ENCODE measurements at places on chromosomes 5 and 9. TPM values are rescaled to one million over a fixed set of nuclear protein-coding genes. Genes with fewer than 3 reads are reported as not detected.

DNA sequence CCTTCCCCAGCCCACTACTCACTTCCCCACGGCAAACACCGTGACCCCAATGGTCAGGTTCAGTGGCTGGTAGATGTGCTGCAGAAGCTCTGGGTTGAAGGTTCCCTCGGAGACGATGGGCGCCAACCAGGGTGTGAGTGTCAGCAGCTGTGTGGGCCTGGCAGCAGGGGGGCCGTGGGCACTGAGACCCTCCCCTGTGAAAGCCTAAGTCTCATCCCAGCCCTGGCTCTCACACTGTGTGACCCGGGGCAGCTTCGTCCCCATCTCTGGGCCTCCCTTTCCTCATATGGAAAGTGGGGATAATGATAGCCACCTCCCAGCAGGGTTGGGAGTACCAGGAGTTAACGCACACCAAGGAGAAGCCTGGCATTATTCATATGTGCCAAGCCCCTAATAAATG is 8.6 kb downstream of the GBGT1 start:
- DNase-seq: no peak

DNA sequence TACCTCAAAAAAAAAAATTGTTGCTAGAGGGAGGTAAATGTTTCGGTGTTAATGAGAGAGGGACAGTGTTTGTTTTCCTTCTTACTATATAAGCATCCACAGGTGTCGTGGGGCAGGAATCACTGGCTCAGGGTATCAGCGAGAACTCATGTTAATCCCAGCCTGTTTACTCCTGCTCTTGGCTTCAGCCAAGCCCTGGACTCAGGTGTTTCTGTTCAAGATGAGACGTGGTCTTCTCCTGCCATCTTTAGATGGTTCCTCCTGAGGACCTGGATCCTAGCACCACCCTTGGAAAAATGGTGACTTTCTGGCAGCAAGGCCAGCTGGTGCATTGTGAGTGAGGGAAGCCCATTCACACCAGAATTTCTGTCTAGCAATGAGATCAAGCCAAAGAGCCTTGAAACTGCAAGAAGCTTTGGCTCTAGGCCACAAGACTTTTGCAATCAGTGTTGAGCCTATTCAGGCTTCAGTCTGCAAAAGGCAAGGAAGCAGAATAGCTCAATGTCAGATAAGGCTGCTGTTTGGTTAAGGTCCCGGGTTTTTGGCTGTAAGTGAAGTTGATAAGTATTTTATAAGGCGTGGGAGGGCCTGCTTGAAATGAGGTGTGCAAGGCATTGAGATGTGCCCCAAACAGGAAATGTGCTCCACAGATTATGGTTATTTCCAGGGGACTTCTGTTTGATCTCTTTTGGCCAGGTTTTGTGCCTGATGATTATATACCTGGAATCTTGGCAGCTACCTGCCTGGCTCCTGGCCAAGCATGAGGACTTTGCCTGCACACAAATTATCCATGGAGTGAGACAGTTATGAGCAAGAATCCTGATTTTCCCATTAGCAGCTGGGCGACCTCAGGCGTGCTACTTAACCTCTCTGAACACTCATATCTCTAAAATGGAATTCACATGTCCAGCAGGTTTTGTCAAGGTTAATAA is 99.8 kb downstream of the TENT4A start:
- DNase-seq: peak; percentile 36

- DNase-seq: no peak
These were observed 445.0 kb upstream of the KIF2A start for GRCh38 chr5:61860978-61861377.

DNA sequence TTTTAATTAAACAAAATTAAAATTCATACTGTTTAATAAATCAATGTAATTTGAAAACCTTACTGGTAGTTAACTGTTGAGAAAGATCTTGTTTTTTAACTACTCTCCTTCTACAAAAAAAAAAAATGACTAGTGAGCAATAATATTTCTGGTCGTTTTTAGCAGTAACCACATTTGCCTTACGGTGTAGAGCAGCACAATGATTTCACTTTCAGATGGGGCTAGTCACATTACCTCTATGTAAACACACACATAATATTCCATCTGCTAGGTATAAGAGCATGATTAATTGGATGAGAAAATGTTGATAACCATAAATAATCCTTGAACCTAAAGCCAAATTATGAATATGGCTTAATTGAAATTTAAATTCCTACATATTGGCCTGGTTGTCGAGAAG is 198.1 kb downstream of the CHSY3 start:
- DNase-seq: no peak

- DNase-seq: no peak
These were observed 90.3 kb upstream of the ZNF462 start for GRCh38 chr9:106772523-106773290.

DNA sequence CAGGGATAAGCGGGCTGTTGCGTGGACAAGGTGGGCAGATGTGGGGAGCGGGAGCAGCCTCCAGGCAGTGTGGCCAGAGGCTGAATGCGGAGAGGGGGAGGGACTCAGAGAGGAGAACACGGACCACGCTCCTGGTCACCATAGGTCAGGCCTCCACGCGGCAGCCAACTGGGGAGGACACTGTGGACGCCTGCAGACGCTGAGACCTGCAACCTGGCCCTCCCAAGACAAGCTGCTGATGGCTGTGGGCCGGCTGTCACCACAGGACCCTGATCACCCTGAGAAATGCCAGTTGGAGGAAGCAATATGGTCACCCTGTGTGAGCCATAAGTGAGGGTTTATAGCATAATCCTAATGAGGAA is 16.8 kb downstream of the LPCAT1 start:
- no peak for DNase-seq

Gene ALDH1A1
- total RNA-seq: 101 TPM

GRCh38 chr9:35609001-35609819 is 4.1 kb downstream of the TESK1 start:
- no peak for DNase-seq

GRCh38 chr5:82720213-82721086 is 356.7 kb downstream of the TMEM167A start:
- no peak for DNase-seq

- DNase-seq: no peak
These were observed 47.7 kb upstream of the RICTOR start for GRCh38 chr5:39121922-39122321.

Gene HTR4
- total RNA-seq: 7.8 TPM

DNA sequence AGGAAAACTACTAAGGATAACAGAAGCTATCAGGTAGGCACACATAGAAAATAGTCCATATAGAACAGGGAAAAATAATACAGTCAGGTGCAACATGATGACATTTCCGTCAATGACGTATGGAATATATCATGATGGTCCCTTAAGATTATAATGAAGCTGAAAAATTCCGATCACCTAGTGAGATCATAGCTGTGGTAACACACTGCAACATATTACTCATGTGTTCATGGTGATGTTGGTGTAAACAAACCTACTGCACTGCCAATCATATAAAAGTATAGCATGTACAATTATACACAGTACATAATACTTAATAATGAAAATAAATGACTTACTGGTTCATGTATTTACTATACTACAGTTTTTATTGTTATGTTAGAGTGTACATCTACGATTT is 60.0 kb downstream of the MEGF9 start:
- no peak for DNase-seq

Gene CDO1
- 70.7 TPM for total RNA-seq

- DNase-seq: no peak
These were observed 12.8 kb downstream of the NKD2 start for GRCh38 chr5:1021136-1021968.

DNA sequence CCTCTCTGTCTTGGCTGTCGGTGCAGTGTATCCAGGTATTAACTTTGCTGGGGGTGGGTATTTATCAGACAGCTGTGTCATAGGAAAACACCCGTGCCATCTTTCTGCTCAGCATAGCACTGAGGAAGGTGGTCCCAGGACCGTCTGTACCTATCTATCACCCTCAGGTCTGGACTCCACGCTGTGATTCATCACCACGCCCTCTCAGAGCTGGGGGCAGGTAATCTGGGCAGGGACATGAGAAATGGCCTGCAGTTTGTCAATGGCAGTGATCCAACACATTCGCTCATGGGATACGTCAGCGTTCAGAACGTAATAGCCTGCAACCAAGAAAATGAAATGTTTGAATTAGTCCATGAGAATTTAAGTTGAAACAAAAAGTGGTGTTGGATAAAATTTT is 151.6 kb upstream of the MAP1B start:
- no peak for DNase-seq

- DNase-seq: no peak
These were observed 57.7 kb downstream of the FGF10 start for GRCh38 chr5:44331471-44332050.

GRCh38 chr5:71892641-71893365 is 173.7 kb downstream of the CARTPT start:
- DNase-seq: no peak

Gene EQTN
- total RNA-seq: not detected

DNA sequence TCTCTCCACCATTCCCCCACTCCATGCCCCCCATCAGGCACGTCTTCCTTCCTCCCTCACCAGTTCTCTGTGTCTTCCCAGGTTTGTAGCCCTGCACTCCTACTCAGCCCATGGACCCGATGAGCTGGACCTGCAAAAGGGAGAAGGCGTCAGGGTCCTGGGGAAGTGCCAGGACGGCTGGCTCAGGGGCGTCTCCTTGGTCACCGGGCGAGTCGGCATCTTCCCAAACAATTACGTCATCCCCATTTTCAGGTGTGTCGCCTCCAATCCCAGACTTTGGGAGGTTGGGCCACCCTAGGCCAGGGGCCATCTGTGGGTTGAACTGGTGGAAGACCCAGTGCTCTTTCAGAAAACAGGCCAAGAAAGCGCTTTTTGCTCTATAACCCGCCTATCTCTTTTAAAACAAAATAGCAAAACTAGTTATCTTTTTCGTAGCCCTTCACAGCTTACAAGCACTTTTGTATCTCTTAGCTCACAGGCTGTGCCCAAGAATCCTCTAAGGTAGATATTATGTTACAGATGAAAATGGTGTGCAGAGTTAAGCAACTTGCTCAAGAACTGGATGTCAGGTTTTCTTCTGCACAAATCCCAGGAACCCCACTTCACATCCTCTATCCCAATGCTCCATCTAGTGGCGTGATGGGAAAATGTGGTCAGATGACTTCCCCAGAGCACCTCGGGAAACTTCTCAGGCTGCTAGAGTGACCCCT is 56.2 kb downstream of the PLAC8L1 start:
- DNase-seq: no peak

Gene KIF4B
- total RNA-seq: not detected

DNA sequence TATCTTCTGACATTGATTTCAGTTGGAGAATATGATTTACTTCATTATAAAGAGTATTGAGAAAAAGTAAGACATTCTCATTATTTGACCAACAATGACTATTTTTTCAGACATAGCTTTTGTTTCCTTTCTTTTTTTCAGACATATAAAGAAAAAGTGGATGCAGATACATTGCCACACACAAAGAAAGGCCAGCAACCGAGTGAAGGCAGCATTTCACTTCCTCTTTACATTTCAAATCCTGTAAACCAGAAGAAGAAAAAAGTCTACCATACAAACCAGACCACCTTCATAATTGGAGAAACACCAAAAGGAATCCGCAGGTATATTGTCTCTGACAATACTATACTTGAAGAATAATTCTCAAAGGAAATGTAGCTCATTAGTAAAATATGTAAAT is 128.9 kb downstream of the ERCC6L2 start:
- DNase-seq: no peak

Gene MVB12B
- total RNA-seq: 18.4 TPM

DNA sequence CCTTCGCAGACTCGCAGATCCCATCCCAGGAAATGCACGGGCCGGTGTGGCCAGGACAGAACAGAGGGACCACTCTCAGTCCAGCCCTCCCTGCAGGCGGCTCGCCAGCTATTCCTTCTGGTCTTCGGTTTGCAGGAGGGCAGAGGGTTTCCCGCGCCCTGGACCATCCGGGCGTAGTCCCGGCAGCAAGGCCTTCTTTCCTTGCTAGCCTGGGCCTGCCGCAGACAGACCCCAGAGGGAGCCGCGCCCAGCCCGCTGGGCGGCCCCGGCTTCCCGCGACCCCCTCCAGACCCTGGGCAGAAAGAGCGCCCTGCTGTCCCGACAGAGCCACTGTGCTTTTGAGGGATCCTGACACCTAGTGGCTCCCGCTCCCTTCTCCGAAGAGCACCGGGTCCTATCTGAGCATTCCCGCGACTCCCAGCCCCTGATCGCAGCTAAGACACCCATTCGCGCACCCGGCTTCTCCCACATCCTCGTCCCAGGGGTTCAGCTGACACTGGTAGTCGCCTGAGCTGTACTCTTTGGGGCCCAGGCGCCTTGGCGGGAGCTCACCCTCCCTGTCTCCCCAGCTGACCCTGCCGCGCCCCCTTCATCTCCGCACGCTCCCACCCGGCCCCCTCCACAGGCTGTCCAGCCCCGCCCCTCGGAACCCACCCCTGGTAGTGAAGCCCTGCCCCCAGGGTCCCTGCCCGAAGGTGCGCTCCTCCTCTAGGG is 1.1 kb downstream of the CFAP90 start:
- DNase-seq: no peak

- no peak for DNase-seq
These were observed 78.6 kb downstream of the CFAP77 start for GRCh38 chr9:132488626-132489025.

DNA sequence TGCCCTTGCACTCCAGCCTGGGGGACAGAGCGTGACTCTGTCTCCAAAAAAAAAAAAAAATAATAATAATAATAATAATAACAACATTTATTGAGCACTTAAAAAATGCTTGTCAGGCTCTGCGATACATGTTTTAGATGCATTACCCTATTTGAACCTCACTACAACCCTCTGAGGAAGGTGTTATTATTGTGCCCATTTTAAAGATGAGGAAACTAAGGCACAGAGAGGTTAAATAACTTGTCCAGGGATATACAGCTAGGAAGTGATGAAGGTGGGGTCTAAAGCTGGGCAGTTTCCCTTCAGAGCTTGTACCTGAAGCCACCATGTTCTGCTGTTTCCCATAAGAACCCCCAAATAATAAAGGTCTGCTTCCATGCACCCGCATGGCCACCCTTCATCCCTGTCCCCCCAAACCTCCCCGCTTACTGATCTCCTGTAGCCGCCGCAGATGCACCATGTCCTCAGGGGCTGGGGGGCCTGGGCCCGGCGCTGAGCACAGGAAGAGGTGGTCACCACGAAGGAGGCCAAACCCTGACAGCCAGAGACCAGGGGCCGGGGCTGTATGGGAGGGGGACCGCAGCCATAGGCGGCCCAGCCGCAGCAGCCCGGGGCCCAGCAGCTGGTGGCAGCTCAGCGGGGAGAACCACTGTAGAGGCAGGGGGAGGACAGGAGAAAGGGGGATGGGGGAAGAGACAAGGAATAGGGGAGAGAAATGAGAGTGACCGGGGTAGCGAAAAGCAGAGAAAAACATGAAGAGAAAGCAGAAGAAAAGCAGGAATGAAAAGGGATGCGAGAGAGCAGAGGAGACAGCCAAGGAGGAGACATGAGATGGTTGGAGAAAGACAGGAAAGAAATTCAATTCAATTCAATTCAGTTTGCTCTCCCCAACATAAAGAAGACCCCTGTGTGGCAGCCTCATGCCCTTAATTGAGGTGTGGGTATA is 15.1 kb upstream of the FCHSD1 start:
- no peak for DNase-seq

- DNase-seq: no peak
These were observed 276.1 kb downstream of the PLK2 start for GRCh38 chr5:58183786-58184085.

- no peak for DNase-seq
These were observed 168.2 kb downstream of the DRD1 start for GRCh38 chr5:175275748-175276147.

All from thoracic aorta (tissue), 2 donors.